ENCODE measurements at places on chromosomes 3 and 15. TPM values are rescaled to one million over a fixed set of nuclear protein-coding genes. Genes with fewer than 3 reads are reported as not detected.

GRCh38 chr3:139491027-139491700, 14.8 kb upstream of the RBP2 start:
- DNase-seq: no peak

DNA sequence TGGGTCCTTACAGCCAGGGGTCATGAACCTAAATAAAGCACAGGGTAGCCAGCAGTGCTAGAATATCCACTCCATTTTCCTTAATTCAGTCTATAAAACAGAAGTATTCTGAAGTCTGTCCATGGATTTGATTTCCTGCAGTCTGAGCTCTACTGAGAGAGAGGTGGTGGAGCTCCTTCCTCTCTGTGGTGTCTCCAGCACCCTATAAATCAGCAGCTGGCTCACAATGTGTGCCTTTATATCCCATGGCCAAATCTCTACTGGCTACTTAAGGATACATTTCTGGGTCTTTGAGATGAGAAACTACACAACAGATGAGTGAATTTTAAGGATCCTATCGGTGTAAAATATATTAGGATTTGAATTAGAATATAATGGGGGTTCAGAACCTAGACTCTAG, 339.9 kb upstream of the RBMS3 start:
- DNase-seq: no peak

ALDH1L1 gene
- not detected for total RNA-seq

DNA sequence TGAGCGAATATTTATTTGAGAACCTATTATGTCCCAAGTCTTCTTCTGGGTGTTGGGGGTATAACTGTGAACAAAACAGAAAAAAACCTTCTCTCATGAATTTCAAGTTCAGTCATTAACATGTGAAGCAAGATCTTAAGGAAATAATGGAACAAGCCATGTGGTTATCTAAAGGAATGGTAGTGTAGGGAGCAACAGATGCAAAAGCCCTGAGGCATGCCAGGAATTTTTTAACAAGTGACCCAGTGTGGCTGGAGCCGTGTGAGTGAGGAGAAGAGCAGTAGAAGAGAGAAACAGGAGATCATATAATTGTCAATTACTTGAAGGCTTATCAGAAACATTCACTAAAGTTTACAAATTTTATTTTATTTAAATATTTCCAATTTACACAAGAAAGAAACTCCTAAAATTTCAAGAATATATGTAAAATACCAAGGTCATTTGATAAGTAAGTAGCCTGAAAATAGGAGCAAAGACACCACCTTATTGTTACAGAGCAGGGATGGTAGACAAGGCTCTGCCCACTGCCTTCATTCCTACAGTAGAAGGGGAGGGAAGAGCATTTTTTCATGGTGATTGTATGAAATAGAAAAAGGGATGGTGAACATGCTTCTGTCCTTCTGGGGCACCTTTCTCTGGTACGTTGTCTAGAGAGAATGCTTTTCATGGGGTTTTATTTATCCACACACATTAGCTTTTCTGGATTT, 345.1 kb downstream of the PLOD2 start:
- no peak for DNase-seq

DNA sequence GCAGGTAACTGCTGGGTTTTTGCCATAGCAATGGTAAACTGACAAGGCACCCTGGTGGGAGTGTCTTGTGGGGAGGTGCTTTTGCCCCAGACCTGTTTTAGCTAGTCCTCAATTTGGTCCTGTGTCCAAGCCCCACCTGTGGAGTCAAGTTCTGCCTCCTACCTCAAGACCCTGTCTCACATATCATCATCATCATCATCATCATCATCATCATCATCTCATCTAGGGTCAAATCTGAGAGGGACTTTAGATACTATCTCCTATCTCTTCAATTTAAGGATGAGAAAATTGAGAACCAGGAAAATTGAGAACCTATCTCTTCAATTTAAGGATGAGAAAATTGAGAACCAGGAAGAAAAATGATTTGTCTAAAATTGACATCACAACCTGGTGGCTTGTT, 9.9 kb downstream of the KNL1 start:
- DNase-seq: no peak

UBAP1L gene
- total RNA-seq: 6.1 TPM

PLXNB1 gene
- 7.2 TPM for total RNA-seq

ALPK3 gene
- total RNA-seq: 0.13 TPM

FAM227B gene
- 1.6 TPM for total RNA-seq

DNA sequence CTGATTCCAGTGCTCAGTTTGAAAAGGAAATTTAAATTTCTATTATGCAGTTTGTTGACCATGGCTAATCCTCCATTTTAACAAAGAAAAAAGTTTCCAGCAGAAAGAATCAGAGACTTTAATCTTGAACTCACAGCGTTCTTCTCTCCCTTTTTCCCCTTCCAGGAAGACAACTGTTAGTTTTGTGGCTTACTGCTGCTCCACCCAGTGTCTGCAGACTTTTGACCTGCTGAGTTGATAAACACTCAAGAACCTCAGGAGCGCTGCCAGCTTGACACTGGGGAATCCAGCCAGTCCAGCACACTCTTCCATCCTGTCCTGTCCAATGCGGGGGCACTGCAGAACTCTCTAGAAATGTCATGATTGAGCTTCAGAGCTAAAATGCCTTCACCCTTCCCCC, 134.6 kb downstream of the LRRC28 start:
- DNase-seq: no peak

P2RY1 gene
- 0.55 TPM for total RNA-seq

DNA sequence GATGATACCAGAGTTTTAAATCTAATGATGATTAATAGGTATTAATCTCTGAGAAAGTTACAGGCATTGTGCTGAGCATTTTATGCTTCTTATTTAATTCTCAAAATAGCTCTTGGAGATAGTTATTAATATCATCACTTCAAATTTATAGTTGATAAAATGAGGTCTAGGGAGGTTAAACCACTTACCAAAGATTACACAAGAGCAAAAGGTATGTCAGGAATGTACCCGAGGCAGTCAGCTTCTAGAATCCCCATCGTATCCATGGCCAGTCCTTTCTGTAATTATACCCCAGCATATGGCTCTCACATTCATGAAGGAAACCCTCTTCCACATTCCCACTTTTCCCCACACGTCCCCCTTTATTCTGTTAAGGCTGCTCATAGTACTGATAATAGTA, 421.3 kb downstream of the PYDC2 start:
- no peak for DNase-seq

DNA sequence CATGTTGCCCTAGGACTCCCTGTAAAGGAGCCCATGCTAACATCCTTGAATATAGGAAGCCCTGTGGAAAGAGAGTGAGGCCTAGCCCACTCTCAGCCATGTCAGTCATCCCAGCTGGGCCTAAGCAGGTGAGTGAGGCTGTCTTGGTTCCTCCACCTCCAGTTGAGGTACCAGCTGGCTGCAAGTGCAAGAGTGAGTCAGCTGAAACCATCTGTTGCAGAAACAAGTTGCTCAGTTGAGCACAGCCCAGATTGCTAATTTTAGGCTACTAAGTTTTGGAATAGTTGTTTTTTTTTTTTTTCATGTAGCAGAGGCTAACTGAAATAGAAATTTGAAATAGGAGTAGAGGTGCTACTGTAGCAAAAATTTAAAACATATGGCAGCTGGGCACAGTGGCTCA, 43.7 kb upstream of the ADPGK start:
- no peak for DNase-seq

DNA sequence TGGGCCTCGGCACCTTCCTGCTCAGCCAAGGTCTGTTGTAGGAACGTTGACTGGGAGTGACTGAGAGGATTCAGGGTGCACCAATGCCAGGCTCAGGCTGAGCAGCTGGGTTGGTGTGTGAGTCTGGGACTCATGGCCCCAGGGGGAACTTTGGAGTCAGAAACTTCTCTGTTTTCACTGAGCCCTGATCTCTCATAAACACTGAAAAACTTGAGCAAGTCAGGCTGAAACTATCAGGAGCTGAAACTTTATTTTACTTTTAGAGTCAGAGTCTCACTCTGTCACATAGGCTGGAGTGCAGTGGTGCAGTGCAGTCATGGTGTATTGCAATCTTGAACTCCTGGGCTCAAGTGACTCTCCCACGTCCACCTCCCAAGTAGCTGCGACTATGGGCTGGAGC, 3.0 kb downstream of the TRAK1 start:
- no peak for DNase-seq

WNT7A gene
- total RNA-seq: 0.10 TPM

NEK11 gene
- total RNA-seq: 1.4 TPM

GOLGA8G gene
- not detected for total RNA-seq

DNA sequence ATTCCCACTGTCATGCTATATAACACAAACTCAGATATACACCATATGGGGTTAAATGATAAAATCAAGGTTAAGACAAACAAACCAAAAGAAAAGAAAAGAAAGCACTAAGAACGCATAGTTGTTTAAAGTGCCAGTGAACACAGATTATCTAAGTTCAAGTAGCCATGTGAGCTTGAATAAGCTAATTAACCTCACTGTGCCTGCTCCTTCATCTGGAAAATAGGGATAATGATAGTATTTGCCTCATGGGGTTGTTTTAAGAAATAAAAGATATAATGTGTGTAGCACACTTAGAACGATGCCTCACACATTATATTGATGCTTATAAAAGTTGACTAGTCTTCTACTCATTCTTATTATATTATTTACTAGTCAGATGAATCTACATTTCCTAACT, 72.6 kb upstream of the IL12A start:
- DNase-seq: no peak

PLA2G4D gene
- total RNA-seq: not detected

- no peak for DNase-seq
Observed at GRCh38 chr3:61233746-61234145, 17.5 kb downstream of the FHIT start.

DNA sequence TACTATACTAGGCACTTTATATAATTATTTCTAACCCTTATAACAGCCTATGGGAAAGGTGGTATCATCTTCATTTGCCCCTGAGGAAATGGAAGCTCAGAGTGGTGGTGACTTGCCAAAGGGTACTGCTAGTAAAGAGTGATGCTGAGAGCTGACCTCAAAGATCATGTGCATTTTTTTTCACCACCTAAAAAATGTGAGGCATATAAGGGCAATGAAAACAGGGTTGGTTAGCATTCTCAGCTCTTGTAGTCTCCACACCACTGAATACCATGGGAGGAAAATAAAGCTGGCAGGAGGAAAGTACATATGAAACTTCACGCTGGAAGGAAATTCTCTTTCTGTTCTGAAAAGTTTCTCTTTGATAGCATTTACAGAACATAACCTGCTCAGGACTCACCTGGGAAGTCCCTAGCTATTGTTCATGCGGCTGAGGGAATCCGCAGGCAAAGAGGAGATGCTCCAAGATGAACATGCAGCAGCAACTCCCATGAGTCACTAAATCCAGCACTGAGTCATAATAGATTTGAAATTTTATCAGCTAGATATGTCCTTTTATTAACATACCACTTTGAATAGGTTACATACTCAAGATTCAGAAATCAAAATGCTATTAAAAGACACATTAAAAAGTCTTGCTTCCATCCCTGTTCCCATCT, 17.3 kb downstream of the FAIM start:
- no peak for DNase-seq

DNA sequence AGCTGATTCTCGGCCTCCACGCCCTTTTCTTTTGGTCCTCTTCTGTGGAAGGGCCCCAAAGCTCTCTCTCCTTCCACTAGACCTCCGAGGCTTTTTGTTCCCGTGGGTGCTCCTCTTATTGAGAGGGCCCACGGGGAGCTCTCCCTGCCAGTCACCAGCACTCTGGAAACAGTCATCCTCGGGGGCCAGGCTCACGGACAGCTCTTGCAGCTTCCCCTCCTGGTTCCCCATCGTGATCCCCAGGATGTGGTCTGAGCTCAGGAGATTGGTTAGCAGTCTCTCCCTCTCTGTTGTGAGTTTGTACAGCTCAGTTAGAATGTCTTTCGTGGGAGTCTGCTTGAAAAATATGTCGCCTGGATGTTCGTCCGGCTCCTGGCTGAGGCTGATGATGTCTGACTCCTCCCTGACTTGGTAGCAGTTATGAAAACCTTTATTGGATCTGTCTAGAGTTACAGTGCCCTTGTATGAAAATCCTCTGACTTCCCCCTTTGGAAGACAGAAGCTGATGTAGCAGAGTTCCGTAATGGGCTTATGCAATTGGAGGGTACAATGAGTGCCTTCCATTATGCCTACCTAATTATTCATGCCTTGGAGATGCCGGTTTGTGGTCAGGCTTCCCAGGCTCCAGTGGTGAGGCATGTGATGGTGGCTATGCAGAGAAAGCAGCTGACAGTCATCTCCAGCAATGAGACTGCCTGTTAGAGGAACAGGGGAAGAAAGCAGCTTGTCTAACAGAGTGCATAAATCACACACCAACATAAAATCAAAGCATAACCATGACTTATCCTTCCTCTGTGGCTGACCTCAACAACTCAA, 40.0 kb downstream of the FMN1 start:
- no peak for DNase-seq

- no peak for DNase-seq
Observed at GRCh38 chr3:37702478-37703154, 159.1 kb upstream of the CTDSPL start.

HPS3 gene
- 9.0 TPM for total RNA-seq

GRCh38 chr3:42755681-42756578, 17.1 kb downstream of the CCDC13 start:
- no peak for DNase-seq

DNA sequence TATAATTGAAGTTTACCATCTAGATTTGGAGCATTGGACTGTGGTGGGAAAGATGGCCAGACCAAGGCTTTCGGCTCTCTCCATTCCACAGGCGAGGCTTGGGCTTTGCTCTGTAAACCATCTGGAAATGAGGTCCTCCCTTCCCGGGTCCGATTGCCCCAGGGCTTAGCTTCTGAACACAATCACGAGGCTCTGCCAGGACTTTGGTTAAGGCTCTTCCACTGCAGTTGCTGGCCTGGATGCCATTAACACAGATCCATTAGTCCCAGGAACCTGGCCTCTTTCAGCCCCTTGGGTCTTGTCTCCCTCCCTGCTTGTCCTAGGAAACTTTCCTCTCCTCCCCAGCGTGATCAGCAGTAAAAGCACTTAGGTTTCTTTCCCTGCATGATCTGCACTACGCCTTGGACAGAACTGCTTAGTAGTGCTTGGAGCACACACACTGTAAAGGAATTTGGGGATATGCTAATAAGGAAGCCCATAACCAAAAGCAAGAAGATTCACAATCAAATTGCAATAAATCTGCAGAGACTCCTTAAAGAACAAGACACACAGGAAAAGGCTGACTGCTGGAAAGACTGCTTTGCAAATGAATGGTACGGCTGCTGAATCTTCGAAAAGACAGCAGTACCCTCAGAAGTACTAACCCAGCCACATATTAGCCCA, 154.3 kb downstream of the ECT2 start:
- no peak for DNase-seq

PLCH1 gene
- 0.08 TPM for total RNA-seq

GRM7 gene
- not detected for total RNA-seq

LRTM1 gene
- not detected for total RNA-seq

NLGN1 gene
- not detected for total RNA-seq
